ENCODE measurements at places on chromosomes 5 and 9.
A peak's percentile ranks its signal among the peaks of the same experiment; 100 is the strongest.

- DNase-seq, result no peak
Measured at GRCh38 chr9:18849270-18849669, 183.7 kb downstream of the SAXO1 start.

DNA sequence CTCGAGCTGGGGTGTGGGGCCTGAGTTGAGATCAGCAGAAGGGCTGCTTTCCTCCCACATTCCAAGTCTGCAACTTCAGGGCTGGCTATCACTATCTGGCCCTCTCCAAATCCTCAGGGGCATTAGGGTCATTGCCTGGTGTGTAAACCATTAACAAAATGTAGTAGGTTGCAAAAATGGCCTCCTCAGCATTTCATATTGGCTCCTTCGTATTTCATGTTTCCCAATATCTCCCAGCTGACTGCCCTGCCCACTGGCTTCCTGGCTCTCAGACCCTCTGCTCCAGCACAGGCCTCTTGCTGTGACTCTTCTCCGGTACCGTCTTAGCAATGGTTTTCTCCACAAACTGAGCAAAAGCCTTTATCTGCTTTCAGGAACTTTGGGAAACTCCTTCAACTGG, 113.8 kb downstream of the GADD45G start:
- no peak for DNase-seq

DNA sequence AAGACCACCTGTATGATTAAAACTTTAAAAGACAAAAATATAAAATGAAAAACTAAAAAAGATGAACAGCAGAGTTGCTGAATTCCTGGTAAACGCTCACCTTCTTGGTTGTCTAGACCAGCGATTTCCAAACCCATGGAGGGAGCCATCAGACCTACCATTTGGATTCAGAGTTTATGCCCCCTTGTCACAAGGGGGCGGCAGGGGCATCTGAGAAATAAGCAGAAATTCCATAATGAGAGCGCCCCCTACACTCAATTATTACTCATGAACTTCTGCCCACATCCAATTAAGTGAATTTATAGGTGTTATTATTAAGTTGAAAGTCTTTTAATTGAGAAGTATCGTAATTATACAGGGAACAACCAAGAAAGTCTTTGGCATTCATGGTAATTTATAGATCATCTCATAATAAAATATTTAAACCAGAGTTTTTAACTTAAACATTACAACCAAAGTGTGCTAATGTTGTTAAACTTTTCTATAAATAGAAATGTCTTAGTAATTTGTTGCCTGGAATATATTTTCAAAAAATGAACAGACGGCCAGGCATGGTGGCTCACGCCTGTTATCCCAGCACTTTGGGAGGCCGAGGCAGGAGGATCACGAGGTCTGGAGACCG, 35.2 kb upstream of the SPATA31C2 start:
- DNase-seq, result peak; percentile 88

DNA sequence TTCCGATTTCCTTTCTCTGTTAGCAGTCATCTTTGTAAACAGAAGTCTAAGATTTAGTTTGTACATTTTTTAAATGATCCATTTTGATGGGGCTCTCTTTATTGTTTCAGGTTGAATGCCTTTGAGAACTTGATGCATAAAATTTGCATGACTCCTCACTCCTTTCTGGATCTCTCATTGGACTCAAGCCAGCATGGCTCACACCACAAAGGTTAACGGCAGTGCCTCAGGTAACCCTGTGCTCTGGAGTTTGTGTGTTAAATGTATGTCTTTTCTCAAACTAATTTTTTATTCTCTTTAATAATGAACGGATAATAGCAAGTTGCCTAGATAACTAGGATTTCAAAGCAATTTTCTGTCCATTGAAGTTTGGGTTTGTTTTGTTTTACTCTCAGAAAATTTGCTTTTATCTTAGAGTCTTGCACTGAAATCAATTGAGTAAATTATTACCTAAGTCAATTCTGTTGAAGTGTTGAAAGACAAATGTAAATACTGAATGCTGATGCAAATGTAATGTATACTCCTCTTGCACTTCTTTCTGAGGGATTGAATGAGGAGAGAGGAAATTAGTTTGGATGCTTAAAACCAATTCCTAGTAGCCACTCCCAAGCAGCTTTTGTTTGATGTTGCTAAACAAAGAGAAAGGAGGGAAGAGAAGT, 164.6 kb upstream of the DMRT1 start:
- no peak for DNase-seq

DNA sequence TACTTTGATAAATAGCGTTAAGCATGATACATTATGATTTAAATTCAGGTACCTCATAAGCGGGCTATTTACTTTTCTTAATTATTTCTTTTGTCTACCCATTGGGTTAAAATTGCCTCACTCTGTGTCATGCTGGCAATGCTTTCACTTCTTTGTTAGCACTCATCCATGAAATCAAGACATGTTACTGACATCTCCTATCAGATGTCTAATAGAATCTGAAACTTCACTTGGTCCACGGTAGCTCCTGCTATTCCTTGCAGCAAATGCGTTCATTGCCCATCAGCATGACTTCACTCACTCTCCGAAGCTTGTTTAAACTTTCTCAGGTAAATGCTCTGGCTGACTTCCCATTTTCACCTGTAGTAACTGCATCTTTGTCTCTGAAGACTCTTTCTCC, 193.5 kb upstream of the EDIL3 start:
- no peak for DNase-seq

GRCh38 chr5:109394806-109395205, 15.0 kb downstream of the PJA2 start:
- DNase-seq, result peak; percentile 29

Measured in OCI-M1 (cell line).